Testis (tissue), 5 donors: ENCODE measurements at places on chromosomes 3 and 15.

- H3K27me3 ChIP-seq: no peaks in the 10 kb centered on the region
- H3K27ac ChIP-seq: no peak overlapping the region
- no peaks in the 10 kb centered on the region for H3K4me1 ChIP-seq
- DNase-seq: no peak
Observed at GRCh38 chr3:125310623-125311081, 64.5 kb downstream of the ZNF148 start.

- peaks cover 10% of the 10 kb centered on the region for H3K4me1 ChIP-seq
- no peaks in the 10 kb centered on the region for H3K36me3 ChIP-seq
- no peak overlapping the region for H3K4me3 ChIP-seq
- H3K27ac ChIP-seq: no peak overlapping the region
- H3K27me3 ChIP-seq: no peaks in the 10 kb centered on the region
- DNase-seq: peak; percentile 82
Observed at GRCh38 chr15:40320931-40321371, 2.5 kb upstream of the INAFM2 start.

- no peaks in the 10 kb centered on the region for H3K27me3 ChIP-seq
- no peaks in the 10 kb centered on the region for H3K4me1 ChIP-seq
- no peak overlapping the region for H3K4me3 ChIP-seq
- no peak overlapping the region for H3K27ac ChIP-seq
- H3K36me3 ChIP-seq: no peaks in the 10 kb centered on the region
Observed at GRCh38 chr3:145248928-145249327, 912.1 kb downstream of the PLOD2 start.

DNA sequence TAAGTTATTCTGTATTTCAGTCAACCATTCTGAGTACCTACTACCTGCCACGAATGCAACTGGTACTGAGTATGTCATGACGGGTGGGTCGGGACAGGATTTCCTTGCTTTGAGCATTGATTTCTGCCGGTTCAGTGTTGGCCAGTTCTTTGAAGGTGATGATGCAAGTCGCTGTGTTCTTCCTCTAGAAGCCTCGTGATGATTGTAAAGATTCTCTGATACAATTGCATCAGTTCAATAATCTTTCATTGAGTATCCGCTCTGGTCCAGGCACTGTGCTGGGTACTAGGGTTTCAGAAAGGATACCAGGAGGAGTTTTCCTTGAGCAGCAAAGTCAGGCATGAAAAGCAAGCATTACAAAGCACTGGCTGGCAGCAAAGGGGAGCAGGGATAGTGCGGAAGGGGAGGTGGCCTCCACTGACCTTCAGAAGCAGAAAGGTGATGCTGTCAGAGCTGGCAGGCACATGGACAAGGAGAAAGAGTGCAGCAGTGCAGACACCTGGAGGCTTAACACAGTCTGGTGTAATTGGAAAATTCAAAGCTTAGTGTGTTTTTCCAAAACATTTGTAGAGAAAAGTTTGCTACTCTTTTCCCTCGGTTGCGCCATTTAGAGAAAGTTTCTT, 100.1 kb downstream of the RPL39L start:
- H3K4me3 ChIP-seq: no peak overlapping the region
- H3K27me3 ChIP-seq: no peaks in the 10 kb centered on the region
- no peaks in the 10 kb centered on the region for H3K36me3 ChIP-seq
- DNase-seq: no peak

DNA sequence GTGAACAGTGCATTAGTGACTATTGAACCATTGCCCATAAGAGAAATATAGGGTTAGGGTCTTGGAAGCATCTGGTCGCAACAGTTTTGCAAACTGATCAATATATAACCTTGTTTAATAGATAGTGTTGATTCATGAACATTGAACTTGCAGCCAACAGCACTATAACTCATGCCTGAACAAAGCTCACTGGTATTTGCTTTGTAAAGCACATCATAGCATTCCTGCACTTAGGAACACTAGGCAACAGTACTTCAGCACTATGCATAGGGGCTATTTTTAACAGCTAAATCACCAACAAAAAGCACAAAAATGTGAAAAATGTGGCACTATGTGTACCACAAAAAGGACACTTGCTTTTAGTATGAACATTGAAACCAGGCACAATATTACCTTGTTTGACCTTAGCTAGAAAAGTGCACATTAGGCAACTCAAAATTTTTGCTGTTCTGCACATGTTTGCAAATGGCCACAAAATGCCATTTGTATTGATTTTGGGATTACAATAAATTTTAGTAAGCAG, 68.0 kb downstream of the OXNAD1 start:
- no peaks in the 10 kb centered on the region for H3K36me3 ChIP-seq
- H3K27ac ChIP-seq: no peak overlapping the region
- H3K4me1 ChIP-seq: peaks cover 3% of the 10 kb centered on the region
- no peak overlapping the region for H3K4me3 ChIP-seq

- H3K36me3 ChIP-seq: no peaks in the 10 kb centered on the region
- H3K4me3 ChIP-seq: no peak overlapping the region
- H3K27ac ChIP-seq: no peak overlapping the region
- DNase-seq: no peak
- no peaks in the 10 kb centered on the region for H3K27me3 ChIP-seq
Observed at GRCh38 chr3:193744048-193744821, 151.2 kb downstream of the OPA1 start.

DNA sequence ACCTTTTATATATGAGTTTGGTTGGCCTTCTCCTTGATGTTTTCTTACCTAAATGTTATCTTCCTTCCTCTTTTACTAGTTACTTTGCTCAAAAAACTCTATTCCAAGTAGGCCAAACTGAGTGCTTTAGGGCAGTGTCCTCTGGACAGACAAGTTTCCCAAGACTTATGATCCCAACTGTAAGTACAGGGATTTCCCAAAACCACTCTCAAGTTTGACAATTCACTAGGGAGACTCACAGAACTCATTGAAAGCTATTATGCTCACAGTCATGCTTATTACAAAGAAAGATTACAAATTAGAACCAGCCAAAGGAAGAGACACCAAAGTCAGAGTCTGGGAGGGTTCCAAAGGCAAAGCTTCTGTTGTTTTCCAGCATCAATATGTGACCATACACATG, 534.2 kb upstream of the ALCAM start:
- no peaks in the 10 kb centered on the region for H3K27me3 ChIP-seq
- no peak overlapping the region for H3K4me3 ChIP-seq
- DNase-seq: no peak
- H3K27ac ChIP-seq: no peak overlapping the region
- no peaks in the 10 kb centered on the region for H3K36me3 ChIP-seq
- no peaks in the 10 kb centered on the region for H3K4me1 ChIP-seq

GRCh38 chr3:118801899-118802298, 232.7 kb downstream of the IGSF11 start:
- H3K27ac ChIP-seq: no peak overlapping the region
- no peaks in the 10 kb centered on the region for H3K4me1 ChIP-seq
- H3K36me3 ChIP-seq: no peaks in the 10 kb centered on the region

DNA sequence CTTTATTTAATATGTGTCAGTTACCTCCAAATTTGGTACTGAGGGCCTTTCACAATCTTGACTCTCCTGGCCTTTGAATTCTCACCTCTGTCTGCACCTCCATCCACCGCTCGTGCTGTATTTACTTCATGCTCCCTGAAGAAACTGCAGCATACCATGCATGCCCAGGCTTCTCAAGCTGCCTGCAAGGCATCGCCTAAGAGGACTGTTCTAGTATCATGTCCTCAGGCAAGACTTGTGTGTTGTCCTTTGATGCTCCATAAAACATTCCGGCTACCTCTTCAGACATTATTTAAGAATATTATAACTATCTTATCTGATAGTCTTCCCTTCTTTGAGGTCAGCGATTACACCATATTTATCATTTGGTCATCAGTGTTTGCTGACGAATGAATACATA, 682.5 kb downstream of the NR2F2 start:
- H3K27me3 ChIP-seq: no peaks in the 10 kb centered on the region
- H3K4me1 ChIP-seq: no peaks in the 10 kb centered on the region
- DNase-seq: no peak
- H3K27ac ChIP-seq: no peak overlapping the region
- H3K4me3 ChIP-seq: no peak overlapping the region

- H3K27ac ChIP-seq: peak overlapping the region; percentile 87
- H3K4me3 ChIP-seq: no peak overlapping the region
- H3K4me1 ChIP-seq: peaks cover 27% of the 10 kb centered on the region
- no peaks in the 10 kb centered on the region for H3K27me3 ChIP-seq
Observed at GRCh38 chr3:126530171-126531050, 6.5 kb downstream of the CHST13 start.

- no peak overlapping the region for H3K4me3 ChIP-seq
- H3K27me3 ChIP-seq: no peaks in the 10 kb centered on the region
- H3K27ac ChIP-seq: no peak overlapping the region
- no peaks in the 10 kb centered on the region for H3K36me3 ChIP-seq
Observed at GRCh38 chr3:13149330-13150108, 76.3 kb upstream of the IQSEC1 start.

DNA sequence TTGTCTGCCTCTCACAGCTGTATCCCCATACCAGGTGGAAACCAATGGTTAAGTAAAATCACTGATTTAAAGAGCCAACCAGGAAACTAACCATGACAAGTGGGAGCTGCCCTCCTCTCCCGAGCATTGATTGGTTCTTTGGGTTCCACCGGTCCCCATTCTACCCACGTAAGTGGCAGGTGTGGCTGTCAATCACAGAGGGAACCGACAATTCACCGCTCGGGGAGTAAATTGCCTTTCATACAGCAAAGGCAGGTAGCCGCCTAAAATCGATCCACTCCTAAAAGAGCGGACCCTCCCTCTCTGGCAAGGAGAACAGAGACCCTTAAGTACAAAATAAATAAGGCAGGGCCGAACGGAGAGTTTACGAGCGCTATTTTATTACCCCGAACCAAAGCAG, 1.2 kb downstream of the ERC2 start:
- no peaks in the 10 kb centered on the region for H3K27me3 ChIP-seq
- no peaks in the 10 kb centered on the region for H3K36me3 ChIP-seq
- no peak overlapping the region for H3K27ac ChIP-seq
- peak overlapping the region; percentile 43 for H3K4me3 ChIP-seq
- H3K4me1 ChIP-seq: peaks cover 6% of the 10 kb centered on the region
- DNase-seq: peak; percentile 91

DNA sequence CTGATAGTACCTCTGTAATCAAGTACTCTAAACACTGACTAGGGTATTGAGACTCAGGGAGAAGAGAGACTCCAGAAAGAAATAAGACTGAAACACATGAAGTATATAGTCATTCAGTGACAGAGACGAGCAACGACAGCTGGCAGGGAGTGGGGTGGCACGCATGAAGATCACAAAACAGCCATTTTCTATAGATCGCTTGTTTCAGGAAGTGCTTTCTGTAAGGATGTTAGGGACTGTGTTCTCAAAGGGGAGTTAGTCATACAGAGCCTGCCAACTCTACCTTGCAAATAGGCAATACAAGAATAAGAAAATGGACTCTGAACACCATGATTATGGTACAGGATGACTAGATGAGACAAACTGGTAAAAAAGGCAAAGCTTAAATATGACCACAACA, 139.5 kb downstream of the TBL1XR1 start:
- no peaks in the 10 kb centered on the region for H3K36me3 ChIP-seq
- no peak overlapping the region for H3K27ac ChIP-seq
- H3K4me1 ChIP-seq: no peaks in the 10 kb centered on the region
- no peaks in the 10 kb centered on the region for H3K27me3 ChIP-seq
- no peak for DNase-seq

DNA sequence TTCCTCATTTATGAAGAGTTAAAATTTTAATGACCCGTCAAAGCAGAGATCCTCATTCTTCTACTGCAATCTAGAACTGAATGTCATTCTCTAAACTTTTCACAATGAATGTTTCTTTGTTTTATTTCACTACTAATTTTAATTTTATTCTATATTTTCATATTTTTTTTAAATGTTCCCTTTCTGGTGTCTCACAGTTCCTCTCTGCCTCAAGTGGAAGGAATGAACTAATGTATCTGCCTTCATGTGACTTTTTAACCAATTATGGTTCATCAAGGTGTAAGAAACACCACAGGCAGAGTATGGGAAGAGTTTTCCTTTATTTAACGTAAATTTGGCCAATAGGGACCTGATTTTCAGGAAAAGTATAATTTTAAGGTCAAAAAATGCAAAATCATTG, 441.7 kb downstream of the EPHA6 start:
- no peak for DNase-seq
- H3K4me3 ChIP-seq: no peak overlapping the region
- H3K27ac ChIP-seq: no peak overlapping the region
- no peaks in the 10 kb centered on the region for H3K36me3 ChIP-seq
- no peaks in the 10 kb centered on the region for H3K4me1 ChIP-seq

DNA sequence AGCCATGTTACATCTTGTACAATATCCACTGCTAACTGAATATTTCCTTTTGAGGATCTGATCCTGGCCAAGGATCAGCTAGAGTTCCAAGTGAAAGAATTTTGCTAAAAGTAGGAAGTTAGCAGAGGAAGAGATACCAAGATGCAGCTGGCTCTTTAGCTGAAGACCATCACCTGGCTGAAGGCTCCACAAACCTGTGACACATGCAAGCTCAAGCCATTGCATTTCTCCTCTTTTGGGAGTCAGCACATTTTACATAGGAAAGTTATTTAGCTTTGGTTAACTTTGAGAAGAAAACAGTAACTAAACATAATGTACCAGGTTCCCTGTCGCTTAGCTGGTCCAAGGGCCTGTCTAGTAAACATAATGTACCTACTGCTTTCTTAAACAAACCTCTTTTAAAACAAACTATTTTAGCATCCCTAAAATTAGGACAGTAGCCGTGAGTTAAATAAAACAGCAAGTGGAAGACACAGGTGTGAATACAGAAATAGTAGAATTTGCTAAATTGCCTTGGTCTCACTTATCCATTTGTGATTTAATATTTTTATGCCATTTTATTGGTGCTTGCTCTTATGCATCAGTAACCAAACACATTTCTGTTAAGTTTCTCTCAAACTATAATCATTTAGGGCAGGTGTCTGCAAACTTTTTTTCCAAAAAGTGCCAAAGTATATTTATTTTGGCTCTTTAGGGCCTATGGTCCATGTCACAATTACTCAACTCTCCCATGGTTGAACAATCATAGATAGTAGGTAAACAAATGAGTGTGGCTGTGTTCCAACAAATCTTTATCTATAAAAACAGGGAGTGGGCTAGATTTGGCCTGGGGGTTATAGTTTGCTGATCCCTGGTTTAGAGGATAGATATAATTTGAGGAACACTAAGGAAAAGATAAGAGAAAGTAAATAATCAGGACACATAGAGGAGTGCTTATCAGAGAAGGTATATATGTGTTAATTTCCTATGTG, 11.2 kb downstream of the GCSAM start:
- no peaks in the 10 kb centered on the region for H3K27me3 ChIP-seq
- H3K4me3 ChIP-seq: no peak overlapping the region
- H3K4me1 ChIP-seq: peaks cover 18% of the 10 kb centered on the region

GRCh38 chr3:132682201-132682600, 22.1 kb downstream of the UBA5 start:
- no peak overlapping the region for H3K4me3 ChIP-seq
- no peak for DNase-seq
- H3K4me1 ChIP-seq: no peaks in the 10 kb centered on the region
- H3K36me3 ChIP-seq: no peaks in the 10 kb centered on the region
- no peak overlapping the region for H3K27ac ChIP-seq
- H3K27me3 ChIP-seq: no peaks in the 10 kb centered on the region
